ENCODE measurements at places on chromosomes 2 and 18. TPM values are rescaled to one million over a fixed set of nuclear protein-coding genes. Genes with fewer than 3 reads are reported as not detected.

Gene LMAN2L
- 30.0 TPM for polyA plus RNA-seq

GRCh38 chr2:25131567-25132298 is 36.6 kb downstream of the POMC start:
- peak overlapping the region; percentile 30 for H3K4me3 ChIP-seq
- H3K4me1 ChIP-seq = peaks cover 16% of the 10 kb centered on the region
- DNase-seq = peak; percentile 64

DNA sequence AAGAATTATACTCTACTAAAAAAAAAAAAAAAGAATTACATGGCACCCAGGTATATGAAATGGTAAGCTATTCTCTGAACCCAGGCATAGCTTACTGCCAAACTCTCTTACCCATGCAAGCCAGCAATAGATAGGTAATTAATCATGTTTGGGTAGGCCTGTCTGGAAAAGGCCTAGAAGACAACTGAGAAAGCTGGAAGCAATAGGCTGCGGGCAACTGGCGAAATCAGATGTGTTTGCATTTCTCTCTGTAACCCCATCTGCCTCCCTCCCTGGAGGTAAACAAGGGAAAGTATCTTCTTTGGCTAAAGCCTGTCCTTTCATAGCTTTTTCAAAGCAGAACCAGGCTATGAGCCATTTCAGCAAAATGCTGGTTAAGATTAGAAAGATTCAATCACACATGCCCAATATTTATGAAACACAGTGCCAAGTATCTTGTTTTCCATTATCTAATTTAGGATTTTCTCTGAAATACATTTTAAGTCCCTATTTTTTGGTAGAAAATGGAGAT is 934.8 kb upstream of the DDX18 start:
- peaks cover 9% of the 10 kb centered on the region for H3K27me3 ChIP-seq
- H3K36me3 ChIP-seq = no peaks in the 10 kb centered on the region
- H3K4me3 ChIP-seq = no peak overlapping the region
- DNase-seq = no peak

Gene DLGAP1
- 0.69 TPM for polyA plus RNA-seq

- H3K36me3 ChIP-seq = no peaks in the 10 kb centered on the region
- H3K4me3 ChIP-seq = no peak overlapping the region
- no peak for DNase-seq
Observed at GRCh38 chr2:184692141-184692734, 93.9 kb downstream of the ZNF804A start.

GRCh38 chr2:45859682-45860081 is 208.2 kb downstream of the PRKCE start:
- H3K4me1 ChIP-seq = no peaks in the 10 kb centered on the region
- H3K36me3 ChIP-seq = no peaks in the 10 kb centered on the region
- H3K27ac ChIP-seq = no peak overlapping the region

GRCh38 chr2:180481998-180482397 is 474.9 kb upstream of the CWC22 start:
- no peak for DNase-seq
- H3K36me3 ChIP-seq = no peaks in the 10 kb centered on the region
- H3K27ac ChIP-seq = no peak overlapping the region
- no peak overlapping the region for H3K4me3 ChIP-seq

GRCh38 chr2:57434972-57435371 is 611.6 kb upstream of the VRK2 start:
- H3K4me3 ChIP-seq = no peak overlapping the region
- no peaks in the 10 kb centered on the region for H3K4me1 ChIP-seq
- H3K27me3 ChIP-seq = no peaks in the 10 kb centered on the region
- DNase-seq = no peak
- no peaks in the 10 kb centered on the region for H3K36me3 ChIP-seq

DNA sequence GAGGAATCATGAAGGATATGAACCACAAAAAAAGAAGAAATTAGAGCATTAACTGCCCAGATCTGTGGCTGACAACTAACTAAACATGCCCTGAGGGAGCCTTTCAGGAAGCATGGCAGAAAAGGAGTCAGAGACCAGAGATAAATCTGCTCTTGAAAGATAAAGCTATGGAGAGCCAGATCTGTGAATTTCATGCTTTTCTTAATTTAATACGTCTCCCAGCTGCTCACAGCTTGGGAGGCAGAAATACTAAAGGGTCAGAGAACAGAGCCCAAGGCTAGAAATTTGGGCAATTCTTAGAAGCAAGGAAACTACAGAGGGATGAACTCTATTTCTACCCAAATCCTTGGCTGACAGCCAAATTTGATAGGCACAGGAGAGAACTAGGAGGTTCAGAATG is 223.0 kb upstream of the DPP10 start:
- H3K4me1 ChIP-seq = no peaks in the 10 kb centered on the region
- no peak overlapping the region for H3K27ac ChIP-seq
- H3K4me3 ChIP-seq = no peak overlapping the region
- DNase-seq = no peak

Gene CPLX4
- polyA plus RNA-seq = not detected

Gene ATG9A
- polyA plus RNA-seq = 41.2 TPM

DNA sequence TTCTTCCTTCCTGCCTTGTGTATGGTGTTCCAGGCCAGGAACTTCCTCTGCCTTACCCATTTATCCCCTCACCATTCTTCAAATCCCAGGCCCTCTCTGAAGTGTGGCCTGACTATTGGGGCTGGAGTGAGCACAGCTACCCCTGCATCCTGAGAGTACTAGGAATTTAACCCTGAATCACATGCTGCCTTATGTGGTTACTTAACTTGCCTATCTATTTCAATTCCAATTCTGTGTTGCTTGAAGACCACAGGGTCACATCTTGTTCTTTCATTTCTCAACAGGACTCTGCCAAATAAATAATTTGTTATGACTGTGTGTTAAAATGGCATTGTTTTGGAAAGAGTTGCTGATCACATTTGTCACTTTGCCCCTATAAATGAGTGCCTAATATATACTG is 108.6 kb downstream of the CERS6 start:
- no peak overlapping the region for H3K27ac ChIP-seq
- no peak for DNase-seq
- H3K36me3 ChIP-seq = peaks cover 13% of the 10 kb centered on the region
- H3K27me3 ChIP-seq = no peaks in the 10 kb centered on the region
- H3K4me3 ChIP-seq = no peak overlapping the region
- H3K4me1 ChIP-seq = no peaks in the 10 kb centered on the region

DNA sequence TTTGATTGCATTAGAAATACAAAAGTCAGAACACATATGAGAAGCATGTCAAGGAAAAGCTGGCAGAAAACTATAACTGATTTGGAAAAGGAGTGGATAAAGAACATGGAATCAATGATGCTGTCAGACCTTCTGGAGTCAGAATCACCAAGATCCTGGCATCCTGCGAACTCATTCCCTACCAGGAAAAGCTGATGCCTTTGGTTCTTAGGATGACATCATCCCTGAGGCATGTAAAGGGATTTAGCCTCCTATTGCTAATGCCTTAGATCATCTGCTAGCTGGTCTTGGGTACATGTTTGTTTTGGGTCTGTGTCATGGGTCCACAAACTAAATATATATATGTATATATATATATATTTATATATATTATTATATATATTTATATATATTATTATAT is 680.7 kb downstream of the EPHA4 start:
- H3K27ac ChIP-seq = no peak overlapping the region
- DNase-seq = no peak
- H3K4me1 ChIP-seq = no peaks in the 10 kb centered on the region
- H3K27me3 ChIP-seq = no peaks in the 10 kb centered on the region

DNA sequence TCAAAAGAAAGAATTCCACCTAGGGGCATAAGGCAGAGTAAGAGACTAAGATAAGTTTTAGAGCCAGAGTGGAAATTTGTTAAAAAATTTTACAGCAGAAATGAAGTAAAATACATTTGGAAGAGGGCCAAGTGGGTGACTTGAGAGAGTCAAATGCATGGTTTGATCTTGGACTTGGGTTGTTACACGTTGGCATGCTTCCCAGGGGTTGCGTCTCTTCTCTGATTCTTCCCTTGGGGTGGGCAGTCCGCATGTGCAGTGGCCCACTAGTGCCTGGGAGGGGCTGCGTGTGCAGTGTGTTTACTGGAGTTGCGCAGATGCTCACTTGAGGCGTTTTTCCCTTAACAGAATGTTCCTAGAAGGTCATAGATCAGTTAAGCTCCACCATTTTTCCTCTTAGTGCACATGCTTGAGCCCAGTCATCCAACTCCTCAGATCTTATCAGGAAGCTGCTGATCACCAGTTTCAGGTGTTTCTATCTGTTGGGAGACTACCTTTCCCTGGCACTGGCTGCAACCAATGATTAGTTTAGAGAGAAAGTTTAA is 13.1 kb downstream of the SEH1L start:
- H3K27ac ChIP-seq = no peak overlapping the region
- no peak for DNase-seq
- H3K27me3 ChIP-seq = no peaks in the 10 kb centered on the region
- peaks cover 31% of the 10 kb centered on the region for H3K36me3 ChIP-seq
- H3K4me1 ChIP-seq = no peaks in the 10 kb centered on the region
- no peak overlapping the region for H3K4me3 ChIP-seq

- H3K27ac ChIP-seq = no peak overlapping the region
- no peak overlapping the region for H3K4me3 ChIP-seq
- peaks cover 25% of the 10 kb centered on the region for H3K4me1 ChIP-seq
- no peaks in the 10 kb centered on the region for H3K36me3 ChIP-seq
Observed at GRCh38 chr2:115163572-115163971, 721.1 kb downstream of the DPP10 start.

DNA sequence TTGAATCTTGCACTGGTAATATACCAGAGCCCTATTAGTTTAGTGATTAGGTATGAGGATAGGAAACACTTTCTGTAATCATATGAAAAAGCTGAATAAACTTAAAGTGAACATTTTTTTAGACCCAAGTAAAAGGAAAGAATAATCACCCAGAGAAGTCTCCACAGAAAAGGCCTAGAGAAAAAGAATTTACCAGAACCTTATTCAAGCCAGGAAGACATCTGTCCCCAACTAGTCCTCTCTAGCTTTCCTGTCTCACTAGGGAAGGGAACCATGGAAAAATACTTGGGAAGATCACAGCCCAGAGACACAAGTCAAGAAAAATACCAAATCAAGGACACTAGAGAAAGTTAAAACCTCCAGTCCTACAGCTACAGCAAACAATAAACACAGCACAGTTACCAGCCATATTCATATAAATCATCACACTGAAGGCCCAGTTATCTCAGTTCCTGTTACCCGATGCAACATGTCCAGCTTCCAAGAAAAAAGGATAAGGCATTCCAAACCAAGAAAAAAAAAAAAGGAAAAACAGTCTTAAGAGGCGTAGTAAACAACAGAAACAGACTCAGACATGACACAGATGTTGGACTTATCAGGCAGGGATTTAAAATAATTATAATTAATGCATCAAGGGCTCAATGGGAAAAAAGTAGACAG is 461.5 kb downstream of the IRS1 start:
- no peaks in the 10 kb centered on the region for H3K27me3 ChIP-seq
- H3K36me3 ChIP-seq = no peaks in the 10 kb centered on the region
- no peak overlapping the region for H3K4me3 ChIP-seq

DNA sequence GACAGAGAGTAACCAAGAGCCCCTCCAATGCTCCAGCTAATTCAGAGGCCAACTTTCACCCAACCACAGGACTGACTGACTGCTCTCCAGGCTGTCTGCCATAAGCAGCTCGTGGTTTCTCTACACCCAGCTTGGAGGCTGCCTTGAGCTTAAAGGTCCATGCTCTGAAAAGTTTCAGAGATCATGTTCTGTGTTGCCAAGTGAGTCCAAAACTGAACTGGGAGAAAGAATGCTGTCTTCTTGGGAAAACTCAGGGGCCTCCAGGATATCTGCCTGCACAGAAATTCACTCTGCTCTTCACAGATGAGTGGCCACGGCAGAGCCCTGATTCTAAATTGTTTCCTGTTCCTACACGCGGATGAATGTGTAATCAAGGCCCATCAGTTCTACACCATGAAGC is 51.1 kb downstream of the LPIN2 start:
- peaks cover 18% of the 10 kb centered on the region for H3K4me1 ChIP-seq
- H3K27ac ChIP-seq = no peak overlapping the region
- no peaks in the 10 kb centered on the region for H3K27me3 ChIP-seq
- no peak for DNase-seq
- peaks cover 19% of the 10 kb centered on the region for H3K36me3 ChIP-seq

GRCh38 chr2:229340086-229340760 is 69.1 kb upstream of the PID1 start:
- H3K27ac ChIP-seq = no peak overlapping the region
- H3K27me3 ChIP-seq = no peaks in the 10 kb centered on the region
- H3K4me1 ChIP-seq = no peaks in the 10 kb centered on the region
- H3K4me3 ChIP-seq = no peak overlapping the region
- no peaks in the 10 kb centered on the region for H3K36me3 ChIP-seq

Gene ASTL
- polyA plus RNA-seq = 0.04 TPM

Gene RGPD4
- polyA plus RNA-seq = 0.01 TPM

DNA sequence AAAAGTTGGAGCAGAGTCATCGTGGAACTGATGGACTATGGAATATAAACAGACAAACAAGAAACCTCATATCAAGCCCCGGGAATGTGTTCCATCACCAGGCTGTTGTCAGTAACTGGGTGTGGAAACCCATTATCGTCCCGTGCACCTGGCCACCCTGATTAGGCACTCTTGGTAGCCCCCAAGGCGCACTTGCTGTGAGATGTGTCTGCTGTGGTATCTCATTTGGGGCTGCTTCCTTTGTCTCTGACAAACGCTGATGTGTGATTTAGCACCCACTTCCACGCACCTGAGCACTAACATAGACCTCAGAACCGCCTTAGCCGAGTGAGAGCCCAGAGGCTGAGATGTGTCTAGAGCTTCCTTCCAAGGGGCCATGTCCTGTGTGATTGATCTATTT is 96.3 kb downstream of the PRPF40A start:
- H3K27ac ChIP-seq = no peak overlapping the region
- no peak for DNase-seq
- H3K36me3 ChIP-seq = peaks cover 32% of the 10 kb centered on the region
- H3K4me3 ChIP-seq = no peak overlapping the region
- H3K4me1 ChIP-seq = no peaks in the 10 kb centered on the region

- no peak overlapping the region for H3K4me3 ChIP-seq
- peaks cover 10% of the 10 kb centered on the region for H3K4me1 ChIP-seq
- no peaks in the 10 kb centered on the region for H3K27me3 ChIP-seq
- peaks cover 57% of the 10 kb centered on the region for H3K36me3 ChIP-seq
Observed at GRCh38 chr2:46978723-46979122, 63.1 kb upstream of the MCFD2 start.

- H3K27me3 ChIP-seq = no peaks in the 10 kb centered on the region
- no peak overlapping the region for H3K27ac ChIP-seq
- peaks cover 4% of the 10 kb centered on the region for H3K36me3 ChIP-seq
- no peaks in the 10 kb centered on the region for H3K4me1 ChIP-seq
Observed at GRCh38 chr2:24508878-24509277, 17.8 kb downstream of the NCOA1 start.

Gene RIF1
- 19.1 TPM for polyA plus RNA-seq

DNA sequence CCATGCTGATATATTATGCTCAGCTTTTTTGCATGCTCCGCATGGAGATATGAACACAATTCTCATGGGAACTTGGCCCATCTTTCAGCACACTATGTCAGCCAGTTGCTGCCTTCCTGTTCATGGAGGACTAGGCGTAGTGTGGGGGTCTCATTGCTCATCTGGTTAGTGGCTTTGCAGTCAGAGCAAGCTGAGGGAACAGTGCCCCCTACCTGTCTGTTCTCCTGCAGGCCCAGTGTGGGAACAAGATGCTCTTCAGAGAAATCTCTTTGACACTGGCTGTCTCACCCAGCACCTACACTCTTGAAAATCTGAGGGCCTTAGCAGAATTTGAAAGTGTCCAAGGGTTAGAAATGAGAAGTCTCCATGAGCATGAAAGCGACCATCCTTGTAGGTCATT is 47.1 kb downstream of the SPTBN1 start:
- H3K36me3 ChIP-seq = no peaks in the 10 kb centered on the region
- no peaks in the 10 kb centered on the region for H3K4me1 ChIP-seq
- no peaks in the 10 kb centered on the region for H3K27me3 ChIP-seq
- no peak overlapping the region for H3K27ac ChIP-seq

Gene CACNB4
- 1.8 TPM for polyA plus RNA-seq

Gene WNT6
- polyA plus RNA-seq = 0.24 TPM

- no peak for DNase-seq
- H3K4me3 ChIP-seq = no peak overlapping the region
- no peaks in the 10 kb centered on the region for H3K36me3 ChIP-seq
Observed at GRCh38 chr2:216222650-216223352, 113.7 kb downstream of the XRCC5 start.

Data from large intestine (tissue), 12 donors.